ENCODE measurements at places on chromosomes 4 and X.

DNA sequence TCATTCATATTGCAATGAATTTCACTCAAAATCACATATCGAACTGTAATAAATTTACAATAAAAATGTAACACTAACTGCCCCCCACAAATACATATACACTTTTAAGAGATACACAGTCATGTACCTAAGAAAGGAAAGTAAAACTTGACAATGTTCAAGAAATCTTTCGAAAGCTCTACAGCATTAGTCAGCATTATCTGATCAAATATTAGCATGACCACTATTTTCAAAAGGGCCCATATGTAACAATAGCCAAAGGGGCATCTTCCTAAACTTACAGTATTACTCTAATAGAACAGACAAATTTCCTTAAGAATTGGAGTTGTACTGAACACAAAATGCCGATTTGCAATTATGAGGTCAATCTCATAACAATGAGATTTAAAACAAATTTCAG lies 51.8 kb downstream of the STX18 start:
- no peak for DNase-seq

GRCh38 chrX:107448998-107449835 lies at the start of gene FRMPD3:
Gene FRMPD3 (plus strand): TSS chrX:107449652. CDS start chrX:107526589, 76,937 bp downstream.
- DNase-seq = no peak

GRCh38 chrX:56233682-56234081 lies 1.5 kb downstream of the KLF8 start:
- DNase-seq = no peak

GRCh38 chr4:8044699-8045098 lies 105.0 kb upstream of the AFAP1 start:
- no peak for DNase-seq

Measured in activated T-cell treated with anti-CD3 and anti-CD28 coated beads, Interleukin-2, amount 50 U/mL, for 4 hours (primary cell).